ENCODE measurements at places on chromosomes 11 and 22.

GRCh38 chr11:124315052-124315451 lies 1.3 kb upstream of the OR8D1 start:
- H3K36me3 ChIP-seq, result no peaks in the 10 kb centered on the region
- no peaks in the 10 kb centered on the region for H3K4me1 ChIP-seq
- no peak overlapping the region for H3K4me3 ChIP-seq
- no peak overlapping the region for H3K27ac ChIP-seq
- H3K27me3 ChIP-seq, result no peaks in the 10 kb centered on the region

DNA sequence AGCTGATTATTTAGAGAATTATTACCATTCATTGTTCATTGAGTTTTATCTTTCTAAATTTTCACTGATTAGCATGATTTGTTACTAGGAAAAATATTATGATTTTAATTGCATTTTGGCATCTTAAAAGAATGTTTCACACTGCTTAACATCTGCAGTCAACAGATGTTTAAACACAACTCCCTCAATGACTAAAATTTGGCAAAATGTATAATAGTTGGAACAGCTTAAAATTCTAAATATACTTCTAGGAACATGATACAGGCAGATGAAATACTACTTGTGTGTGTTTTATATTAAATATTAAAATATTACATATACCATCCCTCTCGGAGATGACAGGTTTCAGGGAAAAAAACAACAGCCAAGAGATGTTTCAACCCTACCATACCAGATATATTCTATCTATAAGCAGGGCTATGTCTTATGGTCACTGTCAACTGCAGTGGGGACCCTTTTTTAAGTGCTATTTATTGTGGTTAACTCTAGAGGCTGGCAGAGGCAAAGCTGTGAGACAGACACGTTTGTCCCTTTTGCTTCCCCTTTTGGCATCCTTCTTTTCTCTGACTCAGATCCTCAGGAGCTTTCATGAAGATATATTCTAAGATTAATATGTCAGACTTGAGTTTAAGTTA lies 81.9 kb downstream of the BDNF start:
- H3K27ac ChIP-seq, result no peak overlapping the region
- no peaks in the 10 kb centered on the region for H3K4me1 ChIP-seq
- no peaks in the 10 kb centered on the region for H3K36me3 ChIP-seq
- no peak overlapping the region for H3K4me3 ChIP-seq
- DNase-seq, result no peak

- H3K27ac ChIP-seq, result peak within 1 kb of the TSS; percentile 96
- H3K27me3 ChIP-seq, result no peaks in the 10 kb centered on the region
- H3K4me1 ChIP-seq, result peaks cover 37% of the 10 kb centered on the region
- peak; percentile 56 for DNase-seq
- H3K4me3 ChIP-seq, result peak within 1 kb of the TSS; percentile 82
- H3K36me3 ChIP-seq, result no peaks in the 10 kb centered on the region
Observed at GRCh38 chr22:36160499-36160942, at the start of gene APOL3. Gene APOL3, minus strand, starts transcription at chr22:36160755. Its CDS starts 11,700 bp downstream, at chr22:36149055.

DNA sequence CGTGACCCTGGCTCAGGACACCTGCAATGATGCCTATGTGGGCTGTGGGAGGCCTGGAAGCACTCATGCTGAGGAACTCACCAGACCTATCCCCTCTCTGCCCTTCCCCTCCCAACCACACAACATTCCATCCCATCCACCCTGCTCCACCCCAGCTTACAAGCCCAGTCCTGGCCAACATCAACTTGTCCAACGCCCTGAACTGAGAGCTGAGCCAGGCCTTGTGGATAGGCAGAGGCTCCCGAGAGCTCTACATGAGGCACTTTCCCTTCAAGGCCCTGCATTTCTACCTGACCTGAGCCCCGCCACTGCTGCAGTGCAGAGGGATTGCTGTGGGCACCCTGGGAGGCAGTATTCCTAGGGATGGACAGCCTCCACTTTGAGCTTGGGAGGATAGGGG lies 112.4 kb downstream of the PDE2A start:
- no peaks in the 10 kb centered on the region for H3K36me3 ChIP-seq
- no peaks in the 10 kb centered on the region for H3K4me1 ChIP-seq

GRCh38 chr22:33034753-33035152 lies 23.4 kb downstream of the SYN3 start:
- no peaks in the 10 kb centered on the region for H3K36me3 ChIP-seq
- H3K4me3 ChIP-seq, result no peak overlapping the region
- no peak overlapping the region for H3K27ac ChIP-seq

DNA sequence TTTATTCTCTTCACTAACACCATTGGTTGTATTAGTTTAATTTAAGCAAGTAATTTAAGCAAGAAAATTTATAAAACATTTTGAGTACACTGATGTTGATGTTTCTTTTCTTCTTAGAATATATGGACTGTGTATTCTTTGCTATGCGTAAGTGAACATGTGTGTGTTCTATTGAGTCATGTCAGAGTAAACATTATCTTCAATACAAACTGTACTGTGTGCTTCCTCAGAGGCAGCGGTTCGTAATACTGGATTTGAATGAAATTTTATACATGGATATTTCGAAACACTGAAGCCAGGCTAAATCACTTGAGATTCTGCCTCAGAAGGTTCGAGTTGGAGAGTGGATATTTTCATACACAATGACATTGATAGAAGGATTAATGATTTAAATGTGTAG lies 452.6 kb downstream of the LUZP2 start:
- H3K27ac ChIP-seq, result no peak overlapping the region
- no peak overlapping the region for H3K4me3 ChIP-seq
- no peaks in the 10 kb centered on the region for H3K27me3 ChIP-seq
- no peak for DNase-seq
- H3K36me3 ChIP-seq, result no peaks in the 10 kb centered on the region
- no peaks in the 10 kb centered on the region for H3K4me1 ChIP-seq

- H3K27ac ChIP-seq, result no peak overlapping the region
- no peak for DNase-seq
- H3K27me3 ChIP-seq, result no peaks in the 10 kb centered on the region
- H3K4me1 ChIP-seq, result no peaks in the 10 kb centered on the region
- no peak overlapping the region for H3K4me3 ChIP-seq
- no peaks in the 10 kb centered on the region for H3K36me3 ChIP-seq
Observed at GRCh38 chr11:64437426-64437825, 78.5 kb downstream of the RPS6KA4 start.

GRCh38 chr11:122843281-122844141 lies 5.2 kb downstream of the CRTAM start:
- peak overlapping the region; percentile 32 for H3K4me3 ChIP-seq
- no peak for DNase-seq
- H3K4me1 ChIP-seq, result peaks cover 73% of the 10 kb centered on the region
- H3K27me3 ChIP-seq, result no peaks in the 10 kb centered on the region
- H3K36me3 ChIP-seq, result no peaks in the 10 kb centered on the region
- peak overlapping the region; percentile 59 for H3K27ac ChIP-seq

- no peak for DNase-seq
- H3K4me3 ChIP-seq, result no peak overlapping the region
- no peaks in the 10 kb centered on the region for H3K27me3 ChIP-seq
- no peaks in the 10 kb centered on the region for H3K36me3 ChIP-seq
Observed at GRCh38 chr11:75611823-75612222, 49.8 kb downstream of the SERPINH1 start.

- H3K4me1 ChIP-seq, result no peaks in the 10 kb centered on the region
- H3K27ac ChIP-seq, result no peak overlapping the region
- H3K4me3 ChIP-seq, result no peak overlapping the region
- H3K27me3 ChIP-seq, result no peaks in the 10 kb centered on the region
- H3K36me3 ChIP-seq, result peaks cover 6% of the 10 kb centered on the region
Observed at GRCh38 chr11:117409511-117409910, 81.9 kb downstream of the CEP164 start.

DNA sequence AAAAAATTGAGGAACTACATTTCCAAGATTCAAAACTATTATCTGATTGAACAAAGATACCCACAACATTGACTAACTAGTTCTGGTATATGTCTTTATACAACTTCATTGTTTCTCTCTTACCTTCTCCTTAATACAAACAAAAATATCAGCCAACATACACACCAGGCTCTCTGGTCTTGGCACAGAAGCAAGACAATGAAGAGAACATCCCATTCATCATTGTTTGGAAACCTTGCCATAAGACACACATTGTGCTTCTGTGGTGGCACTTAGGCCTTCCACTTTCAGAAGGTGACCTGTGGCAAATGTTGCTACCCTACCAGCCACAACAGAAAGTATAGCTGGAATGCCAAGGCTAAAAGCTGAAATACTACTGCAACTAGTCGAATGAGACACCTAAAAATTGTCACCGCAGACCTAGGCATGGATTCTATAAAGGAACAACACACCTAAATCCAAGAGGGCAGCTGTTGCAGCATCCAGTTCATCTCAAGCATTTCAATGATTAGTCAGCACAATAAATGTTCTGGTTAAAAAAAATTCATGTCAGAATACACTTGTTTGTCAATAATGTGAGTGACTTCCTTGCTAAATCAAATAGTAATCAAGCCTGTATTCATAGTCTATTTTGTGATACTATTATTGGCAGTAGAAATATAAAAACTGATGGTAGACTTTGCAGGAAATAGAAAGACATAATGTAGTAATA lies 26.3 kb downstream of the MAP6 start:
- no peak overlapping the region for H3K4me3 ChIP-seq
- H3K4me1 ChIP-seq, result no peaks in the 10 kb centered on the region
- no peak for DNase-seq
- no peak overlapping the region for H3K27ac ChIP-seq
- no peaks in the 10 kb centered on the region for H3K27me3 ChIP-seq
- no peaks in the 10 kb centered on the region for H3K36me3 ChIP-seq

DNA sequence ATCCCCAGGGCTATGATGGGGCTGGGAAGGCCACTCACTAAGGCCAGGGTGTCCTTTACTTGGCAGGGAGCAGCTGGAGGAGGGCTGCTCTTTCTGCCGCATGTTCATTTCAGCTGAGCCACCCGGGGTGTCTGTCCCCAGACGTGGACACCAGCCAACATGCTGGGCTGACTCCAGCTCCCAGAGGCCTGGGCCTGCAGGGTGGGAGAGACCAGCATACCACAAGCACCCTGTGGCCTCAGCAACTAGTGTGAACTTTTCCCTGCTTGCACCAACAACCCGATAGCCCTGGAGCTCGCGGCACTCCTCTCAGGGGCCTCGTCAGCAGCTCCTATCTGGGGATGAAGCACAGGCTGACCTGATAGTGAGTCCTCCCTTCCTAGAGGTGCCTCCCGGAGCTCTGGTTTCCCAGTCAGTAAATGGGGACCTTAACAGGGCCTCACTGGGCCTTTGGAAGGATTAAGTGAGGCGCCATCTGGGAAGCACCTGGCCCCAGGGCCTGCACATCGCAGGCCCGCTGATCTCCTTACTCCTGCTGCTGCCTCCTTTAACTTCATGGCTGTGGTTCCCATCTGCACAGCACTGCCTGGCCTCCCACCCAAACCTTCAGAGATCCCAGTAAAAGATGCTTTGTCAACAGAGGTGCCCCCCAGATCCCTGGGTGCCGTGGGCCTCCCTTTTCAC lies 83.4 kb downstream of the GALNT18 start:
- H3K36me3 ChIP-seq, result no peaks in the 10 kb centered on the region
- DNase-seq, result no peak
- H3K4me1 ChIP-seq, result no peaks in the 10 kb centered on the region
- no peak overlapping the region for H3K4me3 ChIP-seq
- H3K27me3 ChIP-seq, result no peaks in the 10 kb centered on the region
- H3K27ac ChIP-seq, result no peak overlapping the region

DNA sequence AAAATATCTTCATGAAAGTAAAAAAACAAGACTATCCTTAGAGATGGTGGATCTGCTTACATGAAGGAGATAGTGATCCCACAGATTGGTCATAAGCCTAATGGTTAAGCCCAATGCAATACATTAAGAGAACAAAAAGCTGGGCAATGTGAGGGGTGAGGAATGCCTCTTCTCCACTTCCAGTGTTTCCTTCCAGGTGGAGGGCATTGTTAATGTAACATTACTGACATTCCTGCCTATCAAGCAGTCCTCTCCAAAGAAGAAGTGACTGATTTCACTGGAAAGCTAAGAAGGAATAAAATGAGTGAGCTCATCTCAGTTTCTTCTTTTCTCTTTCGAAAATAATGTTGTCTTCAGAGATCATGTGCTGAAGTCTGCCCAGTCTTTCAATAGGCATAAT lies 207.8 kb downstream of the RAB38 start:
- H3K27me3 ChIP-seq, result no peaks in the 10 kb centered on the region
- H3K4me3 ChIP-seq, result no peak overlapping the region
- H3K4me1 ChIP-seq, result no peaks in the 10 kb centered on the region
- H3K36me3 ChIP-seq, result no peaks in the 10 kb centered on the region
- no peak for DNase-seq
- no peak overlapping the region for H3K27ac ChIP-seq

DNA sequence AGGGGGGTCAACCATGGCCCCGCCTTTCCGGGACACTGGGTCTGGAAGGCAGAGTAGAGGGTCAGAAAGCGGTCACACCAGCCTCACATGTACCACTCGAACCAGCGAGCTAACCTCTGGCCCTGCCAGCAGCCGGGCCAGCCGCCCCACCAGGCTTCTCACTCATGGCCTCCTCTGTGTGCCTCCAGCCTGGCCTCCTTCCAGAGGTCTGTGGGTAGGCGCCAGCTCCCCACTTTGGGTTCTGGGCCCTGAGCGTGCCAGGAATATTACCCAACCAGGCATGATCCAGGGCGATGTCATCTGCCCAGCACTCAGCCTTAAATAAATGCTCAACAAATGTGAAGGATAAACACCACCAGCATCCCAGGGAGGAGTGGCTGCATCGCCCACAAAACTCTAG lies 5.8 kb downstream of the SCUBE1 start:
- H3K4me1 ChIP-seq, result no peaks in the 10 kb centered on the region
- no peaks in the 10 kb centered on the region for H3K27me3 ChIP-seq
- H3K27ac ChIP-seq, result no peak overlapping the region

DNA sequence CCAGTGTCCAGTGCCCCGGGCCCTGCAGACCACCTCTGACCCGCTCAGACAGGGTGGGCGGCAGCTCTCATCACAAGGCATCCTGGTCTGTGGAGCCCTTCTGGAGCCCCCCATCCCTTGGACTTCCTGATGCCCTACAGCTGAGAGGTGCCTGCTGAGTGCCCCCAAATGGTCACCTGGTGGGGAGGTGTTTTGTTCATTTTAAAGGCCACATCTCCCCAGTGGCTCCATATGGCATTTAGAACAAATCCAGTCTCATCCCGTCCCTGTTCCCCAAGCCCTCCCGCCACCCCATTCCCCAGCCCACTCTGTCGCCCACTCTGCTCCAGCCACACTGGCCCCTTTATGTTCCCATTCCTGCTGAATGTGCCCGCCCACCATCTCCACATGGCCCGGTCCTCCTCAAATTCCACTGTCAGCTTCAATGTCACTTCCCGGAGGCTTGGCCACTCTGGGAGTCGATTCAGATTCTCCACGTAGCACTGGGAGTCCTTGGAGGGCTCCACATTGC lies 32.8 kb downstream of the OSBPL5 start:
- H3K4me1 ChIP-seq, result peaks cover 8% of the 10 kb centered on the region
- H3K36me3 ChIP-seq, result no peaks in the 10 kb centered on the region
- no peak overlapping the region for H3K27ac ChIP-seq
- no peak for DNase-seq

- no peak overlapping the region for H3K27ac ChIP-seq
- H3K4me3 ChIP-seq, result no peak overlapping the region
- no peaks in the 10 kb centered on the region for H3K36me3 ChIP-seq
- H3K4me1 ChIP-seq, result no peaks in the 10 kb centered on the region
- H3K27me3 ChIP-seq, result no peaks in the 10 kb centered on the region
Observed at GRCh38 chr11:1327064-1327460, 17.6 kb upstream of the TOLLIP start.

- no peak overlapping the region for H3K4me3 ChIP-seq
- H3K4me1 ChIP-seq, result peaks cover 9% of the 10 kb centered on the region
- no peak for DNase-seq
- H3K36me3 ChIP-seq, result no peaks in the 10 kb centered on the region
Observed at GRCh38 chr11:12235553-12235946, 125.2 kb downstream of the MICAL2 start.

GRCh38 chr11:133234883-133235282 lies 297.4 kb downstream of the OPCML start:
- DNase-seq, result no peak
- H3K27ac ChIP-seq, result no peak overlapping the region
- no peaks in the 10 kb centered on the region for H3K4me1 ChIP-seq
- H3K36me3 ChIP-seq, result no peaks in the 10 kb centered on the region
- H3K27me3 ChIP-seq, result no peaks in the 10 kb centered on the region
